ENCODE measurements at places on chromosomes 12 and 14. TPM values are rescaled to one million over a fixed set of nuclear protein-coding genes. Genes with fewer than 3 reads are reported as not detected.

BEGAIN gene
- 1.5 TPM for total RNA-seq

DNA sequence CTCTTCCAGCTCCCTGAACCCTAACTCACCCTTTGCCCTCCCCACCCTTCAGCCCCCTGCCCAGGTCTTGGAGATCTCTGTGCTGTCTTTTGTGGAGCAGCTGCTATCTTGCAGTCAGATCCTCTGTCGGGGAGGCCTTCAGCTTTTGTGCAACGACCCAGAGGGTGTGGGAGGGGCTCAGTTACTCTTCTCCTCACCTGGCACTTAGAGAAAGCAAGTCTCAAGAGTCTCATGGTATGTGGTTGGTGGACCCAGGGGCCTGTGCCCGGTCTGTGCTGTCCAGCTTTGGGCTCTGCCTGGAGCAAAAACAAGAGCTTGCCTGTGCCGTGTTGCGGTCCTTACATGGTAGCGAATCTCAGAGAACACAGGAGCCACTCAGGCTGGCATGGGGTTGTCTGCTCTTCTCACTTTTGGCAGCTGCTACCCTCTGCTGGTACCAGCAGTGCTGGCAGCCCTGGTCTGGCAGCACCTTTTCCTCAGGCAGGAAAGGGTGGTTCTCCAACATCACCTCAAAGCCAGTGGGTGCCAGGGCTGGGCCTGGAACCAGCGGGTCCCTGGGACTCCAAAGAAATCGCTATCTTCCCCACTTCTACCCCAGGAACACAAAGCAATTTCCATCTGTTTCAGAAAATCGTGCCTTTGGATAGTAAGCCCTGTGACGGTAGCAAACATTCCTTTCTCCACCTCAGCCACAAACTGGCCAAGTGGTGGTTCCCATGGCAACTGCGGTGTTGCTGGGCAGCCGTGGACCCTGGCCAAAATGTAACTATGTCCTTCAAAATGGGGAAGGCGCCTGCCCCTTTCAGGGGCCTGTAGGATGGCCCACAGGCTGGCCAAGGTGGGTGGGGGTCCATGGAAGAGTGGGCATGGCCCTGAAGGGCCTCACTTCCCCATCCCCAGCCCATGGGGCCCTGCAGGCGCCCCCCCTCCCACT is 90.0 kb downstream of the RIN3 start:
- H3K27me3 ChIP-seq = no peaks in the 10 kb centered on the region
- no peak overlapping the region for H3K4me3 ChIP-seq
- no peaks in the 10 kb centered on the region for H3K36me3 ChIP-seq
- peaks cover 19% of the 10 kb centered on the region for H3K4me1 ChIP-seq

DNA sequence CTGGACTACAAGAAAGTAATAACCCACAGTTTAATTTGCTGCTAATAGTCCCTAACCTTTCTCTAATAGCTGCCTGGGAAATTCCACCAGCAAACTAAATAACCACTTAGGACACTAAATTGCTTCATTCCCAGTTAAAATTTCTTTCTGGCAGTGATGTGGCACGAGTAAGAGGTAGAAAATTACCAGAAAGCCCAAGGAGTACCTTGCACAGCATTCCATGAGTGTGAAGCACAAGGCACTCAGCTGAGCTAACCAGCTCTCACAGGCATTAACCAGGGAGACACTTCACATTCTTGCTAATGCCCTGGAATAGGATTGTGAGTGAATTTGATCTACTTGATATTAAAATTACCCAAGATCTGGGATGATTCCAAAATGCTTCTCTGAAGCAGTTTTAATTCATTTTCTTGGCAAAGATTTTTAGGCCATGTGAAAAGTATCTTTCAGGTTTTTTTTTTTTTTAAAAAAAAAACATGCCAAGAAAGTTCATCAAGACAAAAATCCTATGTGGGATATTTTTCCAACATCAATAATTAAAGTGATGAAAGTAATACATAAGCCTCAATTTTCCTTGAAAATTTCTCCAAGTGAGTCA is 29.5 kb downstream of the TSPAN8 start:
- H3K36me3 ChIP-seq = no peaks in the 10 kb centered on the region
- H3K4me1 ChIP-seq = no peaks in the 10 kb centered on the region
- H3K4me3 ChIP-seq = no peak overlapping the region
- DNase-seq = no peak

FAR2 gene
- total RNA-seq = 0.53 TPM
